ENCODE measurements at places on chromosomes 4 and X.

GRCh38 chr4:15525080-15525479 lies 55.4 kb downstream of the CC2D2A start:
- DNase-seq: no peak

DNA sequence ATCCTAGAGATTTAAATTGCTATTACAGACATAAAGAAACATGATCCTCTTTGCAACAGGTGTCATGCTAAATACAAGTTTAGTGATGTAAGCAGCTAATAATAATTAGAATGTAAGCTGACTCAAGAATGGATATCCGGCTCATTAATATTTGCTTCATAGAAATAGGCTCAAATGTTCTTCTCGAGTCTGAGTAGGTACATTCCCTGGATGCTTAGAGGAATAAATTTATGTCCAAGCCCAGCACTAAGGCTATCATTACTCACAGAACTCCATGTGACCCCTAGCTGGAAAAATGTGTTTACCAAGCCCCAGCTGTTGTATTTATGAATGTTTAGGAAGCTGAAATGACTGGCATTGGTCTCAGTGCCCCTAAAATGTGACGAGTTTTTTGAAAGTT lies 87.6 kb upstream of the TSPAN7 start:
- no peak for DNase-seq

DNA sequence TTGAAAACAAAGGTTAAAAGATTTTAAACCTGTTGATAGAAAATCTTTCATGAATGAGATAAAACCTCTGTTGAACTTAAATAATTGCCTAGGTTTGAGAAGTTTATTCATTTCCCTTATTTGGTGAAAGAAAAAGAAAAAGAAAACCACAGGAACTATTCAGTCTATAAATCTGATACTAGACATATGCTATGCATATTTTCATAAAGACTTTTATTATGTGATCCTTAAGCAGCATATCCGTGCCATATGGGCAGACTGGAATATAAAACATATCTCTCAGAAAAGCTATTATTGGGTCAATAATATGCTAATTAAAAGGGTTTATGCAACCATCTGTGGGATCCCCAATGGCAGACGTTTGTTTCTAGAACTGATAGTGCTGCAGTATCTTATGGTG lies 178.7 kb downstream of the RASL11B start:
- DNase-seq: no peak

- no peak for DNase-seq
Observed at GRCh38 chr4:62003695-62004094, 803.6 kb downstream of the ADGRL3 start.

- no peak for DNase-seq
Observed at GRCh38 chr4:80948995-80949394, 81.5 kb upstream of the BMP3 start.

- no peak for DNase-seq
Observed at GRCh38 chrX:1424147-1424851, 28.4 kb downstream of the ASMTL start.

Data from SIG-M5 (cell line).